ENCODE measurements at places on chromosomes 3 and 15.

GRCh38 chr3:107681396-107681795 lies 158.6 kb downstream of the BBX start:
- no peak for DNase-seq

DNA sequence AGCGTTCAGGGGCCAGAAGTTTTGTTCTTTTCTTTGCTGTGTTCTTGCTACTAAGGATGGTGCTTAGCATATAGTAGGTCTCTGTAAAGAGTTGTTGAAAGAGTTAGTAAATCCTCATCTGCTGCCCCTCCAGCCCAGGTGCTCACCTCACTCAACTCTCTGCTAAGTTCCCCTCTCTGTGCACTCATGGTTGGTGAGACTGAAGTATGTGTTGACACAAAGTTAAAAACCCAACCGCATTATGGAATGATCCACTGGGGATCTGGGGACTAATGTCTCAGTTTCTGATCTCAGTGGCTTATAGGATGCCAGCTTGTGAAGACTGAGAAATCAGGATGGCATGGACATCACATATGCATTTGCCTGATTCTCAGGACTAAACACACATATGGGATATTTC lies 13.8 kb downstream of the RYR3 start:
- no peak for DNase-seq

DNA sequence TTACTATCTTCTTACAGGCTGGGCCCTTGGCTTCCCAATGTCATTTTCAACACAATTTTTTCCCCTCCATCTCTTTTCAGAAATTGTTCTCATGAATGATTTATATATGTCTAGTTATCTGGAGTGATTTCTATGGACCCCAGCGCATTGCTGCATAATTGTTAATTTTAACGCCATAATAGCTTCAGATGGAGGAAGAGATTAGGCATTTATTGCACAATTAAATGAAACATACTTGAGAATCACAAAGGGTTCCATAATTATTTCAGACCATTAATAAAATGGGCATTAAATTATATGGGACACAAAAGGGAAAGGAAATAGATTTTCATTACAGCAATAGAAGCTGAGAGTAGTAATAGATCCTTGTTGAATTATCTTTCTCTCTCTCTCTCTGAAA lies 70.3 kb upstream of the SOX14 start:
- DNase-seq = no peak

GRCh38 chr3:140370686-140371085 lies 307.2 kb upstream of the TRIM42 start:
- DNase-seq = no peak

GRCh38 chr15:82552861-82553260 lies 12.6 kb upstream of the RPS17 start:
- DNase-seq = no peak

DNA sequence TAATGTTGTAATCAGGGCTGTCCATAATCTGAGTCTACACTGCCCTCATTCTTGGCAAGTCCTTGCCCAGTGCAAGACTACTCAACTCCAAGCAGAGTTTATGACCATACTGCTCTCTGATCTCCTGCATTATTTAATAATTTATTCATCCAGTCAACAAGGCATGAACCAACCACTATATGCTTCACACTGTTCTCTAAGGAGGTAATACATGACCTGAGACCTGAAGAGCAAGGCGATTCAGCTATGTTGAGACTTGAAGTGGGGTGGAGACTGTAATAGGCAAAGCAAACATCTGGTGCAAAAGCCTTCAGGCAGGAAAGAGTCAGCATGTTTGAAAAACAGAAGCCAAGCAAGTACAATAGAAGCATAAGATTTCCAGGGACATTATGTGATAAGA lies 1362.8 kb downstream of the ROBO2 start:
- no peak for DNase-seq

DNA sequence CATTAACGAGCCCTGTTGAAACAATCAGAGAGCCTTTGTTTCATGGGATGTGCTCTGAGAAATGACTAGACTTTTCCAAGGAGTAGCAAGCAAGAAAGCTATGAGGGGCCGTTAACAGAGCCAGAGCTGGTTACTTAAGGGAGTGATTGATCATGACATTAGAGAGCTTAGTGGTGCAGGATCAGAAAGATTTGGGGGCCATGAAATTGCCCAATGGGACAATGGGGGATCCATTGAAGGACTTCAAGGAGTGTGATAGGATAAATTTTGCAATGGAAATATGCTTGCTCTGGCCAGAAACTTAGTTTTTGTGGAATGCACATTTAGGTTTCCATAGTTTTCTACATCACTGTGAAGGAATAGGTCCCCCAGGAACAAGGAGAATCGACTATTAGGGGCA lies 45.6 kb downstream of the LRRC3B start:
- no peak for DNase-seq

DNA sequence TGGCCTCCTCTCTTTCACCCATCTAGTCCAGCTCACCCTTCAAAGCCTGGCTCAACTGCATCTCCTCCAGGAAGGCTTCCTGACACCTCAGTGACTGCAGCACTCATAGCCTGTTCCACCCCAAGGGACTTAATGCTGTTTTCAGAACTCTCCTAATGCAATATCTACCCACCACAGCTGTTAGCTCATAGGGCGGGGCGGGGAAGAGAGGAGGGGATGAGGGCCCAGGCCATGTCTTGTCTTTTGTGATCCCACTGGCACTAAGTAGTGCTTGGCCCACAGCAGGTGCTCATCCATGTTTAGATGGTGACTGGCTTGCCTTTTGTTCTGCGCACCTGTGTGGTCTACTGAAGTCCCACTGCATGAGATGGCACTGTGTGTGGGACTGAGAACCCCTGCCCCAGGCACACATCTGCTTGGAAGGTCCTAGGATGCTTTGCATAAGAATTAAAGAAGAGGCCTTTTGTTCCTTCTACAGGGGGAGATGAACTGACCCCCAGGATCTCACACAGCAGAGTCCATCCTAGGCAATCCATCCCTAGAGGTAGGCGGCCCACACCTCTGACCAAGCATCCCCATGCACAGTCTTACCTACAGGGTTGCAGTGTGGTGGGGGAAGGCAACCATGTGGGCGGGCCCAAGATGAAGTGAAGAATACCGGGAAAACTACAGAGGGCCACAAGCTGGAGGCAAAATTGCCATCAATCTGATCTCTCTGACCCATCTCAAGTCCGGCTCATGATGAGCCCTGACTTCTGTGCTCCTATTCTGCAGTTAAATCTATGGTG lies 23.0 kb downstream of the SLC12A8 start:
- no peak for DNase-seq

DNA sequence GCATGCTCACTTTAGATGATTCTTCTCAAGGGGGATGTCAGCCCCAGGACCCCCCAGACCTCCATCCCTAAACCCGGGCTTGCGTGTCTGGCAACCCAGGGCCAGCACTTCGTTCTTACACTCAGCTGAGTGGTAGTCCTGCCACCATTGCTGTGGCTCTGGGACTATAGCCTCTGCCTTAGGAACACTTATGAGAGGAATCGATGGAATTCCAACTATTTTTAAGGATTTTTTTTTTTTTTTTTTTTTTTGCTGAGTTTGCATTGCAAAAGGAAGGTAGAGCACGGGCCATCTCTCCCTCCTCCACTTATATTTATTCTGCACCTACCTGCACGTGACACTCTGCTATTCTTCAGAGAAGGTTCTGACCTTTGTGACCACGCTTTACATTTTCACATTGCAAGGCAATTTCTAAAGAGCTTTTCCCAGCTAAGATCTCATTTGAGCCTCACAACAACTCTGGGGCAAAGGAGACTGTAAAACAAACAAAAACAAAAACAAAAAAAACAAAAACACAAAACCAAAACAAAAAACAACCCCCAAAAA lies 113.9 kb downstream of the LPP start:
- no peak for DNase-seq

- DNase-seq = no peak
These were observed 85.7 kb downstream of the SPATA16 start for GRCh38 chr3:173055228-173055933.

GRCh38 chr3:195274259-195274966 lies 3.5 kb upstream of the XXYLT1 start:
- no peak for DNase-seq

DNA sequence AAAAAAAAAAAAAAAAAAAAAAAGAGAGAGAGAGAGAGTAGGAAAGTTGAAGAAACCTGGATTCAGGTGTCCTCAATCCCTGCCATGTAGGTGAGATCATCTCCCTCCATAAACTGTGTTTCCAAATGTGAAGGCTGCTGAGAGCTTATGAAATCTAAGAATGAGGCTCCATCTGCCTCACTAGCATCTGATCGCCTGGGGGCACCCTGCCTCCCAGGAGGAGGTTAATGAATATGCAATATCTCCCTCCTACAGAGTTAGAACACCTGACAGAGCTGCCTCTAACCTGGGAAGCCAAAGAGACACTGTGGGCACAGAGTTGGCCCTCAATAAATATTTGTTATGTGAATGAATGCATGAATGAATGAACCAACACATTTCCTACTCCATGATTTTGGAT lies 23.8 kb upstream of the ZNF148 start:
- no peak for DNase-seq

GRCh38 chr3:23748398-23749110 lies 57.2 kb upstream of the UBE2E1 start:
- DNase-seq = peak; percentile 57

DNA sequence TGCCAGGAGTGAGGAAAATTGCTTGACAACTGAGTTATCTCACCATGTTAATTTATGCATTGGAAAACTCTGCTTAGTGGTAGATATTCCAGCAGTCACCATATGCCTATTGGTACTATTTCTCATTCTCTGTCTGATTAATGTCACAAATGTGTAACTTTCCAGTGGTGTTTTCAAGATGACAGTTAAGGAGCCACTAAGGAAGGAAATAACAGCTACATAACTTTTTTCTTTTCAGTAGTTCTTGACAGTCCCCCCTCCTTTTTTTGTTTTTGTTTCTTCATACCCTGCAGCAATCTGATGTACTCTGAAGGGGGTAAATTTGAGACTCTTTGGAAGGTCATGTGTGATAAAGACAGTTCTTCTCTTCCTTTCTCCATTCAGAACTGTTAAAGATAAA lies 13.1 kb downstream of the RASA2 start:
- no peak for DNase-seq

GRCh38 chr3:113287111-113287802 lies 75.9 kb downstream of the BOC start:
- peak; percentile 43 for DNase-seq

DNA sequence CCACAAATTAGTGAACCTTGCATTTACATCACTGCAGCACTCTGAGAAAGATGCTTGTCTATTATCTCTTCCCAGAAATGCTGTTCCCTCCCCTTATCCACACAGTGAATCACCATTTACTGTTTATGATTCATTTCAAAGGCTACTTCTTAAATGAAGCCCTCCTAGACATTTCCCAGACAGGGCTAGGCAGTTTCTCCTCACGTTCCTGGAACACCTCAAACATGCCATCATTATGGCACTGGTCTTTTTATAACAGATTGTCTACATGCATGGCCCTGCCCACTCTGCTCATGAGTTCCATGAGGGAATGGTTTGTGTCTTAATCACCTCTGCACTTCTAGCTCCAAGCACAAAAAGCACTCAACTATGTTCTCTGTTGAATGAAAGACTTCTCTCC lies 32.2 kb upstream of the TM2D3 start:
- no peak for DNase-seq

GRCh38 chr15:84572231-84572630 lies 28.6 kb upstream of the ZSCAN2 start:
- no peak for DNase-seq

DNA sequence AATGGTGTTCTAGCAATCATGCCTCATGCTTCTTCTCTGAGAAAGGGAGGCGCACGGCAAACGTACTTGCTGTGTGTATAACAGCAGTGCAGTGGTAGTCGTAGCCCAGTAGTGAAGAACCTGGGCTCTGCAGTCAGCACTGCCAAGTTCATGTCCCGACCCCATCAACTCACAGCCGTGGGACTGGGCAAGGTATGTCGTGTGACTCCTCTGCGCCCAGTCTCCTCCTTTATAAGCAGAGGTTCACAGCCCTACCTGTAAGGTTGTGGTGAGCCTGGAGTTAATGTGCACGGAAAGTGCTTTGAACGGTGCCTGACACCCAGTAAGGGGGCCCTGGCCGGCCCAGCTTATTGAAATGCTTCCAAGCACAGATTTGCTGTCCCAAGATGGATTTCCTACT lies 26.6 kb downstream of the EHD4 start:
- DNase-seq = no peak

DNA sequence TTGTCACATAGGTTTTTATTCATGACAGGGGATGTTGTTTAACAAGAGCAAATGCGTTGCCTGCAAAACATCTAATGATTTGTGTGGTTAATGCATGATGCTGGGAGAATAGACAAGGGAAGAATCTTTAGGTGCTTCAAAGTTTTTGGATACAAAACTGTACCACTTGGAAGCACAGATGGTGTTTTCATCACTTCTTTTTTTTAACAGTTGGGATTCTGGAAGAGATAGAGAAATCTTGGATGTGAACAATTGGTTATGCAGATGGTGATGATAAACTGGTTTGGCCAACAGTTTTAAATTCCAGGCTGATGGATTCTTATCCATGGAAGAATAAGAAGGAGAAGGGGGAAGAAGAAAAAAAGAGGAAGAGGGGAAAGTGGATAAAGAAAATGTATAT lies 379.4 kb downstream of the KCNH8 start:
- DNase-seq = no peak

- DNase-seq = no peak
These were observed 4.8 kb downstream of the SRGAP3 start for GRCh38 chr3:9244495-9245183.

GRCh38 chr3:127730171-127730570 lies 57.4 kb downstream of the ABTB1 start:
- DNase-seq = no peak

- DNase-seq = peak; percentile 76
These were observed 98.6 kb downstream of the TPRG1 start for GRCh38 chr3:189270248-189270832.
